ENCODE measurements at places on chromosomes 16 and 17. TPM values are rescaled to one million over a fixed set of nuclear protein-coding genes. Genes with fewer than 3 reads are reported as not detected.

DNA sequence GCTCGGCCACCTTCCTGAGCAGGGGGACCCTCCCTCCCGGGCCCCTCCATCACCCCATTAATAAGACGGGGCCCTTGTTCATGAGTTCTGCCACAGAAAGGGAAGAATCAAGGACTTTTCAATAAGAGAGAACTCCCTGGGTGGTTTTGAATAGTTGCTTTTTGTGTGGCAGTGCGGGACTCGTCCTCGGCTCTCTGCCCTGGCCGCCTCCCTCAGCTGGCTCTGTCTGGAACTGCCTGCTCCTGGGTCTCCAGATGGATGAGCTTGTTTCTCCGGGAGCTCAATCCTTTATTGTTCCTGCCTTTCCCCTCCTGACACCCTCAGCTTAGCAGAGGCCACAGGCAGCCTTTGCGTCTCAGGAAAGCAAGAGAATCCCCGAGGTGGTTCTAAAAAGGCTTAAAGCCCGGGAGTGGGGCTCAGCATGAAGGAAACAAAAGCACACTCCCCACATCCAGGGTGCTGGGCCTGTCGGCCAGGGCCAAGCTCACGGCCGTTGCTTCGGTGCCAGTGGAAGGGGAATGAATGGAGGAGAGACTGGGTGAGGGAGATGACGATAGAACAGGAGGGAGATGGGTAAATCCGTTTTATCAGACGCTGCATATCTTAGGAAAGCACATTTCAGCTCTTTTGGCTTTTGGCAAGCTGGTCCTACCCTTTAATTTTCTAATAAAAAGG lies 60.2 kb downstream of the RAI1 start:
- no peak overlapping the region for H3K4me3 ChIP-seq
- DNase-seq: peak; percentile 72
- H3K36me3 ChIP-seq: no peaks in the 10 kb centered on the region
- no peaks in the 10 kb centered on the region for H3K27me3 ChIP-seq
- peak overlapping the region; percentile 61 for H3K27ac ChIP-seq
- H3K4me1 ChIP-seq: peaks cover 84% of the 10 kb centered on the region

DNA sequence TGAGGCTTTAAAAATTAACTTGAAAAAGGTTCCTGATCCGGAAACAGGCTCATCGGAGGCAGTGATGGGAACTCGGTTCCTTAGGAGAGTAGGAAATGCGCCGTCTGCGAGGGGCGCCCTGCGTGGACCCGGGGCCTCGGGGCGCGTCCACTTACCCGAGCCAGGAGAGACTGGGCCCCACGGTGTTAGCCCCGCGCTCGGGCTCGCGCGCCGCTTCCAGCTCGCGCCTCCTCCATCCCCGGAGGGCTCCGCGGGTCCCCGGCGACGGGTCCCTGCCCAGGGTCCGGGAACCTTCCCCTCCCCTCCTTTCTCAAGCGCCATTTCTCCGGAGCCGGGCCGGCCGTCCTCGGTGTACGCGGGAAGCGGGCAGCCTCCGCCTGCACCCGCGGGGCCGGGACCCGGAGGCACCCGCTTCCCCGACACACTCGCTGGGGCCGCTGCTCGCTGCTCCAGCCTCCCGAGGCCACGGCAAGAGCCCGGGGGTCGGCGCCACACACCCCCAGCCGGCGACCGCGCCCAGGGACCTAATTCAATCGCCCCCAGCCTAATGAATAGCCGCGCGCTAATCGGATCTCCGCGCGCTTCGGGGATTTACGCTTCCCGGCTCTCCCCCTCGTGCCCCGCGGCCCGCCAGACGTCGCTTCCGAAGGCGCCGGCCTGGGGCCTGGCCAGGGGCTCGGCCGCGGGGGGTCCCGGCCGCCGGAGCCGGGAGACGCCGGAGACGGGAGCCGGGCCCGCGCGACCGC lies 2.2 kb upstream of the BAHCC1 start:
- H3K27me3 ChIP-seq: no peaks in the 10 kb centered on the region
- peak; percentile 75 for DNase-seq
- peaks cover 78% of the 10 kb centered on the region for H3K4me1 ChIP-seq
- peak overlapping the region; percentile 53 for H3K27ac ChIP-seq
- H3K36me3 ChIP-seq: no peaks in the 10 kb centered on the region

GRCh38 chr16:4384509-4384942 lies 12.9 kb downstream of the VASN start:
- H3K27me3 ChIP-seq: no peaks in the 10 kb centered on the region
- DNase-seq: peak; percentile 89
- H3K4me1 ChIP-seq: peaks cover 69% of the 10 kb centered on the region
- peaks cover 33% of the 10 kb centered on the region for H3K36me3 ChIP-seq
- H3K27ac ChIP-seq: no peak overlapping the region
- no peak overlapping the region for H3K4me3 ChIP-seq

DNA sequence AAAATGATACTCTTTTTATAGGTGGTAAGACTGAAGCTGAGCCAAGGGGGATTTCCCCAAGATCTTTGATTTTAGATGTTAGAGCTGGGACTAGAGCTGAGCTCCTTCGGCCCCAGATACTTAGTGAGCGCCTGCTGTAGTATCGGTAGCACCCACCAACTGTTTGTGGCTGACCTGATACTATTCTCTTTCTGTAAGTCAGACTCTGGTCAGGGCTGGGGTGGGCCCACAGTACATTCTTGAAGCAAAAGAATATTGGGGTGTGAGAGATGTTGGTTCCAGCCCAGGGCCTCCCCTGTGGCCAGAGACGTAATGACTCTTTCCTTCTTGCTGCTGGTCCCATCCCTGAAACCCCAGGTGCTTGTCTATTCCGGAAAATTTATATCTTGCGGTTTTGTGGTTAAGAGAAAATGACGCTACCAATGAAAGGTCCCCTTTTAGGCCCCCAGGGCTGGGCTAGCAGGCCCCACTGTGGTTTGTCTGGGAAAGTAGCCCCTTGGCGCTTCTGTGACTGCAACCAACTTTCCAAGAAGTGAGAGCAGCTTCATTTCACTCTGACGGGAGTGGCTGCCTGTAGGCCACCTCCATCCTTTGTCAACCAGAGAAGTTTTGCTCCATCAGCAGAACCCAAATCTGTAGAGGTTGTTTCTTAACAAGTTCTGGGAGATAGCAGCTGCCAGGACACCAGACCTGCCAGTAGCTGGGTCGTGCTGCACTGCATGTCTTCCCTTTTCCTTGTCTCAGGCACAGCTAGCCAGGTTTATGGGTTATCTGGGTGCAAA lies 86.4 kb upstream of the LGALS9 start:
- no peaks in the 10 kb centered on the region for H3K36me3 ChIP-seq
- H3K27ac ChIP-seq: no peak overlapping the region
- H3K27me3 ChIP-seq: no peaks in the 10 kb centered on the region
- DNase-seq: no peak

Gene ALOXE3
- polyA plus RNA-seq: 0.13 TPM

- DNase-seq: no peak
- H3K4me3 ChIP-seq: peak overlapping the region; percentile 96
- peaks cover 74% of the 10 kb centered on the region for H3K4me1 ChIP-seq
- H3K27ac ChIP-seq: peak overlapping the region; percentile 89
- no peaks in the 10 kb centered on the region for H3K27me3 ChIP-seq
- peaks cover 27% of the 10 kb centered on the region for H3K36me3 ChIP-seq
These were observed 970 bp upstream of the TRAF7 start for GRCh38 chr16:2154533-2155090.

Measured in SK-N-SH (cell line).